Thymus (tissue), 14 donors: ENCODE measurements at places on chromosomes 2 and 18. TPM values are rescaled to one million over a fixed set of nuclear protein-coding genes. Genes with fewer than 3 reads are reported as not detected.

- H3K36me3 ChIP-seq = no peaks in the 10 kb centered on the region
- H3K4me3 ChIP-seq = no peak overlapping the region
- H3K4me1 ChIP-seq = no peaks in the 10 kb centered on the region
- no peaks in the 10 kb centered on the region for H3K27me3 ChIP-seq
Measured at GRCh38 chr2:48227617-48228344, 302.2 kb upstream of the STON1 start.

GRCh38 chr2:6342273-6342920, 523.3 kb downstream of the CMPK2 start:
- no peak for DNase-seq
- no peaks in the 10 kb centered on the region for H3K4me1 ChIP-seq
- H3K4me3 ChIP-seq = no peak overlapping the region
- no peaks in the 10 kb centered on the region for H3K27me3 ChIP-seq
- no peak overlapping the region for H3K27ac ChIP-seq

- H3K4me3 ChIP-seq = no peak overlapping the region
- no peak for DNase-seq
- no peak overlapping the region for H3K27ac ChIP-seq
- peaks cover 5% of the 10 kb centered on the region for H3K27me3 ChIP-seq
- H3K36me3 ChIP-seq = no peaks in the 10 kb centered on the region
Measured at GRCh38 chr2:643334-643733, 33.9 kb downstream of the TMEM18 start.

DNA sequence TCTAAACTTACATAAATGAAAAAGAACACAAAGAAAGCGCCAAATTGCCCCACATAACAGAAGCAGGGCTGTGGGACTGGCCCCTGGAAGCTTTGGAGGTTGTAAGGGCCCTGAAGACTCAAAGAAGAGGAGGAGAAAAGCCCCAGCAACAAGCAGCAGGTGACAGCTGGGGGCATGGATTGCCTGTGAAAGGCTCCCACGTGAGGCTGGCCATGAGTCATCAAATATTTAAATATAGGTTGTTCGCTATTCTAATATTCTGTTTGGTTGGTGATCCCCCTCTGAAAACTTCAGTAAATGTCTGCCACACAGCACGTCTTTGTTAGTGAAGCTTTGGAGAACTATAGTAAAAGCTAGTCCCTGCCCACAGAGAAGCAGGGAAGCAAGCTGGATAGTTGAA, 132.4 kb downstream of the MREG start:
- no peak overlapping the region for H3K4me3 ChIP-seq
- no peak overlapping the region for H3K27ac ChIP-seq

DNA sequence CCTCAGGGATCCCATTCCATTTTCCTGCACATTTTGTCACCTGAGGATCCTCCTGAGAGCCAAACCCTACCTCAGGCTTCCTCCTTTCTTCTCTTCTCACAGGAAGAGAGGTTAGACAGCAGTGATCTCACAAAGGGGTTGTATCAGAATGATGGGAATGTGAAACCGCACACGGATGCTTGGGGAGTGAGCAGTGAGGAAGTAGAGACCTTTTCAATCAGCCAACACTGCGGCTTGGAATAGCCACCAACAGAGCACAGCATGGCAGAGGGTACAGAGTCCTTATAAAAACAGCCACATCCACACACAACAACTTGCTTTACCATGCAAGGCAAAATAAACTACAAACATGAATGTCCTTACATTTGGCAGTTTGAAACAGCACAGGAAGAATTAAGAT, 8.7 kb downstream of the TMEM182 start:
- DNase-seq = no peak
- H3K4me1 ChIP-seq = no peaks in the 10 kb centered on the region
- no peak overlapping the region for H3K4me3 ChIP-seq
- H3K27me3 ChIP-seq = no peaks in the 10 kb centered on the region

The SLC14A1 gene
- total RNA-seq = 2.8 TPM

- no peaks in the 10 kb centered on the region for H3K36me3 ChIP-seq
- no peak overlapping the region for H3K4me3 ChIP-seq
- DNase-seq = no peak
- H3K4me1 ChIP-seq = no peaks in the 10 kb centered on the region
- no peaks in the 10 kb centered on the region for H3K27me3 ChIP-seq
Measured at GRCh38 chr18:13672657-13673056, 53.7 kb downstream of the FAM210A start.

DNA sequence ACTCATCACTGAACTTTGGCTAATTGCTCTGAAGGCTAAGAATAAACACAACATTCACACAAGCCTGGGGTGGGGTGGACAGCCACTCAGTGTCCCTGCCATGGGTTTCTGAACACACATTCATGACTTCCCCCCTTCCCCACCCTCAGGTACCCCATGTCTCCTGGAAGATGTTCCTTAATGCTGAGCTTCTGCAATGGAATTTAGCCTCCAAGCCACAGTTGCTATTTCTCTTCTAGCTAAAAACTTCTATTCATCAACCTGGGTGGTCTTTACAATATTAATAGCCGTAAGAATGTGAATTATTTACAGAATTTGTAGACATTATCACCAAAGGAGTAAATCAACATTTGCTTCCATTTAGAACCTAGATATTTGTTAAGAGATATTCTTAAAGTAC, 175.1 kb downstream of the ACKR3 start:
- DNase-seq = no peak
- no peaks in the 10 kb centered on the region for H3K36me3 ChIP-seq
- H3K4me3 ChIP-seq = no peak overlapping the region
- no peaks in the 10 kb centered on the region for H3K27me3 ChIP-seq
- peaks cover 4% of the 10 kb centered on the region for H3K4me1 ChIP-seq

DNA sequence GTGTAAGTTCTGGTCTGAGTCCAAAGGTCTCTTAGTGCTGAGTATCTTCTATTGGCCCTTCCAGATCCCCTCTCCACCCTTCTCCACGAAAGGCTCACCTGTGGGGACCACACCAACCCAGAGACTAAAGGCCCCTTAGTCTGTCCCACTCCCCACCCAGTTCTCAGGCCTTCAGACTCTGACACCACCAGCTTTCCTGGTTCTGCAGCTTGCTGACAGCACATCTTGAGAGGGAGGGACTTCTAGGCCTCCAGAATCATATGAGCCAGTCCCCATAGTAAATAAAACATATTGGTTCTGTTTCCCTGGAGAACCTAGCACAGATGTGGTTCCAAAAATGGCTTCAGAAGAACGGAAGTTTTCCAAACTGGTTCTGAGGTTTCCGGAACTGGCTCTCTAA, 38.5 kb upstream of the KLF11 start:
- no peak overlapping the region for H3K4me3 ChIP-seq
- H3K4me1 ChIP-seq = no peaks in the 10 kb centered on the region
- peaks cover 4% of the 10 kb centered on the region for H3K27me3 ChIP-seq
- H3K27ac ChIP-seq = no peak overlapping the region
- no peaks in the 10 kb centered on the region for H3K36me3 ChIP-seq
- DNase-seq = no peak

- H3K27me3 ChIP-seq = peaks cover 2% of the 10 kb centered on the region
- peaks cover 20% of the 10 kb centered on the region for H3K4me1 ChIP-seq
- no peak overlapping the region for H3K27ac ChIP-seq
- DNase-seq = no peak
- H3K36me3 ChIP-seq = no peaks in the 10 kb centered on the region
Measured at GRCh38 chr2:196745711-196746110, 53.8 kb downstream of the GTF3C3 start.

GRCh38 chr2:240430595-240430994, 4.9 kb upstream of the GPC1 start:
- peaks cover 6% of the 10 kb centered on the region for H3K4me1 ChIP-seq
- no peaks in the 10 kb centered on the region for H3K36me3 ChIP-seq
- H3K4me3 ChIP-seq = no peak overlapping the region
- peaks cover 3% of the 10 kb centered on the region for H3K27me3 ChIP-seq

The DYNAP gene
- 0.09 TPM for total RNA-seq

GRCh38 chr2:170301626-170302025, 123.7 kb downstream of the MYO3B start:
- DNase-seq = no peak
- H3K27ac ChIP-seq = no peak overlapping the region
- H3K27me3 ChIP-seq = no peaks in the 10 kb centered on the region
- no peaks in the 10 kb centered on the region for H3K4me1 ChIP-seq

DNA sequence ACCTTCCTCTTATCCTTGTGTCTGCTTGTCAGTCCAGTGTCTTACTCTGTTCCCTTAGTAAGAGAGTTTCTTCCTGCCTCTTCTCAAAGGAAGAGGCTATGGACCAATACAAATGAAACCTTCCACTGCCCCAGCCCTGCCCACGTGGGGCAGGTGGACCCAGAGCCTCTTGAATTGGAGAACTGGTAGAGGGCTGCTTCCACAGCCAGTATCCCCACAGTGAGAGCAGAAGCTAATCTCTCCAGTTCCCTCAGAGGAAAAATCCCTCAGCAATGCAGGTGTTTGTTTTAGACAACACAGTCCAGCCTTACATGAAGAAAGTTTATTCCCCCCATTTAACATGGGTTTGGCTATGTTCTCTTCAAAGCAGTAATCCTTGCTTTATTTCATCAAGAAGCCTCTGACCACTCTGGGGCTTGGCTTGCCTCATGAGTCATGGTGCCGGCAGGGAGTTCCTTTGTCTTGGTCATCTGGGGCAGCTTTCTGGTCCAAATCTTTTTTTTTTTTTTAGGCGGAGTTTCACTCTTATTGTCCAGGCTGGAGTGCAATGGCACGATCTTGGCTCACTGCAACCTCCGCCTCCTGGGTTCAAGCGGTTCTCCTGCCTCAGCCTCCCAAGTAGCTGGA, 6.5 kb upstream of the CYBRD1 start:
- H3K27me3 ChIP-seq = no peaks in the 10 kb centered on the region
- H3K27ac ChIP-seq = no peak overlapping the region
- DNase-seq = no peak
- H3K36me3 ChIP-seq = no peaks in the 10 kb centered on the region

DNA sequence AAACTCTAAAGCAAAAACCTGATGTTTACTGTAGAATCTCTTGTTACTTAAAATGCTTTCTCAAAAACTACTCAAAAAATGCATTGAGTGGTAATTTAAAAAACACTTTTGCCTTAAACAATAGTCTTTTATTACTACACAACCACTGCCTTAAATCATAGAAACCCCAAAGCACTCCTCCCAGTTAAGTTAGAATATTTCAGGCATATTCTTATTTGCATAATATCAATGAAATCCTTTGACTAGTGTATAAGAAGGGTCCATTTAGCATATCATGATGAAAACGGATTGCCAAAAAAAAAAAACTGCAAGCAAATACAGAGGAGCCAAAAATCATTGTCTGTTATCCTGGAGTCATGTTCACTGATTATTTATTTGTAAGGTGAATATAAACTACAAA, 119.2 kb downstream of the PTPRM start:
- H3K27me3 ChIP-seq = no peaks in the 10 kb centered on the region
- DNase-seq = no peak
- no peak overlapping the region for H3K4me3 ChIP-seq
- no peak overlapping the region for H3K27ac ChIP-seq

DNA sequence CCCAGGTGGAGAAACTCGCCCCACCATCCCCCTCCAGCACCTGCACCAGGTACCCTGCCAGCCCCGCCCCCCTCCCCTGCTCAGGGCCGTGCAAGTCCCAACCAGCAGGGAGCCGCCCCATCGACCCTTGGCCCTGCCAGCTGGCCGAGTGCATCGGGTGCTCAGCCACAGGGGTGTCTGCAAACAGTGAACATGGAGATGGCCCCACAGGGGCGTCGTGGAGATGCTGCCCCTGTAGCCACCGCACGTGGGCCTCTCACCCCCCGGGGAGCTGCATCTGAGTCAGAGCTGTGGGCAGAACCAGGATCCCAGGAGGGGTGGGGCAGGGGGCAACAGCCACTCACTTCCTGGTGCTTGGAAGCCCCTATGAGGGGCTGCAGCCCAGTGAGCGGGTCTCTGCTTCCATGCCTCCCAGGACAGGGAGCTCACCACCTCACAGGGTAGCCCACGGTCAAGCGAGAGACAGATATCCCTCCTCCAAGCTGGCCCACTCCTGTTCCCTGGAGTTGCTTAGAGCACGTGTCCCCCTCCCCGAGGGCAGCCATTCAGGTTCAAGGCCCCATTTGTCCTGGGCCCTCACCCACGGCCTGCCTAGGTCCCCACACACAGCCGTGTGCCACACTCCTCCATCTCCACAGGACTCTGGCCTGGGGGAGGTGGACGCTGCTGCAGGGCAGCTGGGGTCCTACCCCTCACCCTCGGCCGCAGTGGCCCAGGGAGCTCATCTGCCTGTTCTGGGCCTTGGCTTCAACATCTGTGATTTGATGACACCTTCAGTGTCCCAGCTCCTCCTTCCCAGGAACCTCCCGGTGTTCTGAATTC, 1.1 kb upstream of the MAB21L4 start:
- H3K36me3 ChIP-seq = no peaks in the 10 kb centered on the region
- H3K4me3 ChIP-seq = no peak overlapping the region
- H3K4me1 ChIP-seq = no peaks in the 10 kb centered on the region
- H3K27ac ChIP-seq = no peak overlapping the region

GRCh38 chr2:226063704-226064440, 664.4 kb downstream of the NYAP2 start:
- H3K27ac ChIP-seq = no peak overlapping the region
- H3K4me3 ChIP-seq = no peak overlapping the region
- H3K4me1 ChIP-seq = no peaks in the 10 kb centered on the region
- H3K36me3 ChIP-seq = no peaks in the 10 kb centered on the region
- DNase-seq = no peak

GRCh38 chr18:53909668-53910067, 314.8 kb downstream of the MBD2 start:
- DNase-seq = peak; percentile 0
- H3K36me3 ChIP-seq = no peaks in the 10 kb centered on the region
- no peak overlapping the region for H3K27ac ChIP-seq
- H3K4me1 ChIP-seq = no peaks in the 10 kb centered on the region

The PMAIP1 gene
- total RNA-seq = 14.5 TPM

The ACADL gene
- total RNA-seq = 0.99 TPM

The SKOR2 gene
- not detected for total RNA-seq

The NT5DC4 gene
- total RNA-seq = 0.85 TPM

- peak overlapping the region; percentile 10 for H3K27ac ChIP-seq
- no peaks in the 10 kb centered on the region for H3K4me1 ChIP-seq
- peaks cover 40% of the 10 kb centered on the region for H3K27me3 ChIP-seq
- DNase-seq = no peak
Measured at GRCh38 chr2:240457223-240458043, 22.0 kb downstream of the GPC1 start.

- H3K36me3 ChIP-seq = peaks cover 10% of the 10 kb centered on the region
- no peak overlapping the region for H3K4me3 ChIP-seq
- no peaks in the 10 kb centered on the region for H3K27me3 ChIP-seq
- no peak for DNase-seq
- H3K27ac ChIP-seq = no peak overlapping the region
Measured at GRCh38 chr18:46224181-46224775, 120.1 kb downstream of the HAUS1 start.

The CYP1B1 gene
- total RNA-seq = 14.4 TPM
